ENCODE measurements at places on chromosomes 7 and 10.

DNA sequence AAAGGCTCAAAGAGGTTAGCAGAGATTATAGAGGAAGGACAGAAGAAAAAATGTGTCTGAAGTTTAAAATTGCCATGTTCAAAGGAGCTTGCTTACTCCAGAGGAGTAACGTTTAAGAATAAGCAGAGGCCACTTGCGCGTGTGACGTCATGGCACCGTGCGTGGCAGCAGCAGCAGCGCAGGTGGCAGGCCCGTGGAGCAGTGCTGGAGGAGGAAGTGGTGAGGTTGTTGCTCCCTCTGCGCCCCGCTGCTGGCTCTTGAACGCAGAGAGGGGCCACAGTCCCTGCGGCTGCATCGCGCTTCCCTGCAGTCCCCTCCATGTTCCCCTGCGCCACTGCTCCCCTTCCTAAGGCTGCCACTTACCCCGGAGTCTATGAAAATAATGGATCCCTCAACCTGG lies 37.5 kb downstream of the GDI2 start:
- no peak for DNase-seq

- no peak for DNase-seq
Observed at GRCh38 chr10:114603948-114604347, 54.1 kb downstream of the ABLIM1 start.

DNA sequence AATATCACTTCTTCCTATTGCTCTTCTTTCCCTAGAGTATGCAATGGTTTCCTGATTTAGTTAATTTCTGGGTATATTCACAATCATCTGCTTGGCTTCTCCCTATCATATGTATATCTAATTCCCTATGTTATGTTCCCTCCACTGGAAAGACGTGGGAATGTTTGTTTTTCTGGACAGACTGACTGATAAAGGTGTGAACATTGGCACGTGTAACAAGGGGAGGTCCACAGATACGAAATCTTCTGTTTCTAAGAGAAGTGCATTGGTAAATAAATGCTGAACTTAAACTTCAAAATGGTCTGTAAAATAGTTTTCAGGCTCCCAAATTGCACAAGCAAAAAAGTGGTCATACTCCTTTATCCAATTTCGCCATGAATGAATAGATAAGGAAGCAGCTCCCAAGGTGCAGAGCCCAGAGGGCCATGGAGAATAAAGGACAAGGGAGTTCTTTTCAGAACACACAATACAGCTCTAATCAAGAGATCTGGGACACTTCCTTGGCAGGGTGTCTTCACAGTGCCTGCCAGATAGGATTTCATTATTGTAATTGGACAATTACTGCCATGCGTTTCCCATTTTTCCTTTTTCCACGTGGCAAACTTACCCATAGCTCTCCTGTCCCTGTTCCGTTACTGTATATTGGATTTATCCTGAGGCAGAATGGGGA lies 141.9 kb downstream of the RNF133 start:
- DNase-seq = no peak

GRCh38 chr10:96560966-96561887 lies 25.6 kb downstream of the TM9SF3 start:
- DNase-seq = no peak

DNA sequence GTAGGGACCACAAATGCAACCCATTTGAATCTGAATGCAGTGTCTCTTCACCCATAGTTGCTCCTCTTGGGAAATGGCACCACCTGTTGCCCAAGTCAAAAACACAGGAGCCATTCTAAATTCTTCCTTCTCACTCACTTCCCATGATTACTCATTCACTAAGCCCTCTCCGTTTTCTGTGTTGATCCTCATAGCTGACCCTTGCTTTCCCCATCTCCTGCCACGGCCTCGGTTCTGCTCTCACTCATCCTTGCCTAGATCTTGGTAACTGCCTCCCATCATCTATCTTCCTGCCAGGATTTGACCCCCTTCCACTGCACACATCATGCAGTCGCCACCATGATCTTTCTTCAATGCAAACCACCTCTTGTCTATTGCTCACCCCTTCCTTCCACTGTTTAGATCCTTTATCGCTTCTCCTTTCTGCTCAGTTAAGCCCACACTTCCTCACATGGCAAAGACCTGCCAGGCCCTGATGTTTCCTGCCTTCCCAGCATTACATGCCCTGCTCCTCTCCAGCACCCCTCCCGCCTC lies 19.0 kb upstream of the CPN1 start:
- no peak for DNase-seq

- no peak for DNase-seq
Observed at GRCh38 chr10:124640538-124641231, 103.5 kb downstream of the FAM53B start.

DNA sequence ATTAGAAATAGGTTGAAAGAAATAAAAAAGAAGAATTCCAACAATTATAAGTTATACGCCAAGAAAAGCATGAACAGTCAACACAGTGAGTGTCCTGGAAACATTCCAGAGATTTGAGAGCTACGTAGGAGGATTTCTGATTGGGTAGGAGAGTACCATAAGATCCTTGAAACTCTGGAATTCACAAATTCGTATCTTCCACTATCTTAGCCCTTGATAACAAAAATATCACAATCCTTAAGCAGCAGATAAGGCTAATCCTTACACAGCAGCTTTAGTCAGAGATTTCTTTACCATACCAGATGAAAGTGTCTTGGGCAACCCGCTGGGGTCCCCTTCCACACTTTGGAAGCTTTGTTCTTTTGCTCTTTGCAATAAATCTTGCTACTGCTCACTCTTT lies 8.2 kb downstream of the TPK1 start:
- DNase-seq = no peak

DNA sequence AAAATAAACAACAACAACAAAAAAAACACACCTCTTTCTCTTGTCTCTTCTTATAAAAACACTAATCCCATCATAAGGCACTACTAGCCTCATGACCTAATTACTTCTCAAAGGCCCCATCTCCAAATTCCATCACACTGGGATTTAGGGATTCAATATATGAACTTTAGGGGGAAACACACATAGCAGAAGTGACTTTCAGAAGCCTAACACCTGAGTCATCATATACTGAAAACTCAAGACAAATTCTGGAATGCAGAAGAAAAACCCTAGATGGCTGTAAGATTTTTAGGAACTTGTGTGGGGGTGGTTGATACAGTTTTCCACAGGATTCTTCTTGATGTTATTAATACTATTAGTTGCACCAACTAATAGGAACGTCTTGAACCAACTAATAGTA lies 33.7 kb upstream of the CSTF2T start:
- DNase-seq = no peak

DNA sequence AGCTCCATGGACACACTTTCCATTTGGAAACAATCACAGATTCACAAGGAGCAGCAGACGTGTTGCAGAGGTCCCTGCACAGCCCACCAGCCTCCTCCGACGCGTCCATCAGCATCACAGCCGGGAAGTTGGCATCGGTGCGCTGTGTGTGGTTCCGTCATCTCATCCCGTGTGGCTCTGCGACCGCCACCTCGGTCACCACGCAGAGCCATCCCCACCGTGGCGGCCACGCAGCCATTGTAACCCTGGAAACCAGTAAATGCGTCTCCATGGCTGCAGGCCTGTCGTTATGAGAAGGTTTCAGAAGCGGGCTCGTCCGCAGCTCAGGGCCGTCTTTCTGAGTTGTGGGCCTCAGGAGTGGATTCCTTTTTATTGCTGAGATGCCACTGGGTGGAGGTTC lies 36.0 kb downstream of the FOXK1 start:
- no peak for DNase-seq

DNA sequence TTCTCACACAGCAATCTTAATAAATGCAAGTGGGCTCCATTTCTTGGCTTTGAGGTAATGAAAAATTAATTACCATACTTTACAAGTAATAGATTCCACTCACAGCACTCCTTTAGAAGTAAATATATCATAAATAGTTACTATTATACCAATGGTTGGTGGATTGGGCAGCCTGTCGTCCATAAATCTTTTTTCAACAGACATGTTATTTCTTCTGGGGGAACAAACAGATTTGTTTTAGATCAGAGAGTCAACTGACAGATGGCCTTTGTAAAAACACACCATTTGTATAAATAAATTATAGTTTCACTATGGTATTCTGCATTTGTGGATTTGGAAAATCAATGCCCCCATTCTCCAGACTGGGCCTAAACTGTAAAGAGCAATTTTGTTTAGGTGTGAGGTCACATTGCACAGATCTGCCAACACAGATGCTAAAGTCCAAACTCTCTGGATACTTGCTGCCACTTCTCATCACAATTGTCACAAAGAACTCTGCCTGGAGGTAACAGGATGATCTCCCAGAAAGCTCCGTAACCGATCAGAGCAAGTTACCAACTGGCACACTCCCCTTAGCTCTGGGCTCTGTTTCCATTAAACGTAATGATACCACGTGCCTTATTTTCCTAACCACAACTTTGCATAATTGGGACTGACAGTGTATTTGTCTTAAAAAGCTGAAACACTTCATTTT lies 4.5 kb upstream of the MACROH2A2 start:
- no peak for DNase-seq

- no peak for DNase-seq
Observed at GRCh38 chr7:1383398-1384112, 75.7 kb downstream of the MICALL2 start.

DNA sequence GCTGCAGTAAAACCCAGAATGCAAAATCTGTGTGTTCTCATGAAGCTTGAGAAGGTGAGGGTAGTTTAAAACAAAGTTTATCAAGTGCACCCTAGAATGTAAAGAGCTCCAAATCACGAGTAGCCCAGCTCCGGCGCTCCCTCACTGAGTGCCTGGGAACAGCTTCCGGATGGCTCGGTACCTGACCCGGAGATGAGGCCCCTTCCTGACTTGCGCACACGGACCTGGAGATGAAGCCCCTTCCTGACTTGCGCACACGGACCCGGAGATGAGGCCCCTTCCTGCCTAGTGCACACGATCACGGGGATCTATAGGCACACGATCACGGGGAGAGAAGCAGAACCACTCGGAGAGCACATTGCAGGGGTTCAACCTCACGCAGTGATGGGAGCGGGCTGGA lies 322.1 kb upstream of the RNF32 start:
- no peak for DNase-seq

Measured in head of caudate nucleus (tissue), 42 donors.